Upper lobe of right lung (tissue), 1 donor: ENCODE measurements at places on chromosomes 3 and 15. TPM values are rescaled to one million over a fixed set of nuclear protein-coding genes. Genes with fewer than 3 reads are reported as not detected.

DNA sequence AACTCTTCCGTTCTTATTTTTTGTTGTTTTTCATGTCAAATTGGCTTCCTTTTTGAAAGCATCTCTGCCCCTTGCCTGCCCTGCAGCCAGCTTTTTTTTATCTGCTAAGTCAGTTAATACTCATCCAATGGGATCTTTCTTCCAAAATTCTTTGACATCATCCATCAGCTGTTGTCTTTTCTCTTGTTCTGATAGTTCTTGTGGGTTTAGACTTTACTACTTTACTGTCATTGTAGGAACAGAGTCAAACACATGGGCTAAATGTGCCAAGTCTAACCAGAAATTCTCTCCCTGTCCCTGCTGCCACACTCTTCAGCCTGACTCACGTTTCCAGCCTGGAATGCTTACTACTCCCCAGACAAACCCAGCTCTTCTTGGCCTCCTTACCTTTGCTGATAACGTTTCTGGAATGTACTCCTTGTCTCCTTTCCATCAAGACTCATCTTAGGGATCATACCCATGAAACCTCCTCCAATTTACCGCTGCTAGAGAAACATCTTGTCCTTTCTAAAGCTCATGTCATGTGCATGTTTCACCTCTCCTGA is 10.7 kb upstream of the VPS8 start:
- no peak for DNase-seq

RAB5A gene
- 71.7 TPM for total RNA-seq

LRRK1 gene
- 22.6 TPM for total RNA-seq

- DNase-seq, result no peak
Observed at GRCh38 chr3:130974201-130974600, 52.4 kb downstream of the ASTE1 start.

GRCh38 chr3:107394502-107394901 is 17.3 kb downstream of the CCDC54 start:
- no peak for DNase-seq

- no peak for DNase-seq
Observed at GRCh38 chr3:12659316-12660015, 4.5 kb downstream of the RAF1 start.

DNA sequence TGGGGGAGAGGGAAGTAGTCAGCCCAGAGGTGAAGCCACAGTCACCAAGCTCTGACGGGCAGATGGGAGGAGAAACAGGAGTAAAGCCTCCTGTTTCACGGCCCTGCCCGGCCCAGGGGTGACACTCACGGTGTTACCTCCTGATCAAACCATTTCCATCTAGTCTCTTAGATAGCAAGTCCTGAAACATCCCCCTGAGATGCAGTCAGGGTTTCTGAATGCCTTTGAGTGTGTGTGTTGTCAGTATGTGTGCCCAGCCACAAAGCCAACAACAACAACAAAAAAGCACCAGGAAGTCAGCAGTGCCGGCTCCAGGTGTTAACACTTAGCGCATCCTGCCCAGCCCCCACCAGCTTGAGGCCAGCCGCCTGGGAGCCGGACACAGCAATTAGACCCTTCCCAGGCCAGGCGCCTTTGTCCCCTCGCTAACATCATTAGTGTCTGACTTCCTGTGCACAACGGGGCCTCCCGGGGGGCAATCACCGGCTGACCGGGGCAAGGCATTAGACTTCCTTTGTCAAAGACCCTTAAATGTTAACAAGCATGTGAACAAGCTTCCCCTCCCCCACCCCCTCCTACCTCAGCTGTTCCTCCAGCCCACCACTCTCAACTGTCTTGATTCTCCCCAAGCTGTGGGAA is 34.5 kb downstream of the IL17RD start:
- no peak for DNase-seq

DNA sequence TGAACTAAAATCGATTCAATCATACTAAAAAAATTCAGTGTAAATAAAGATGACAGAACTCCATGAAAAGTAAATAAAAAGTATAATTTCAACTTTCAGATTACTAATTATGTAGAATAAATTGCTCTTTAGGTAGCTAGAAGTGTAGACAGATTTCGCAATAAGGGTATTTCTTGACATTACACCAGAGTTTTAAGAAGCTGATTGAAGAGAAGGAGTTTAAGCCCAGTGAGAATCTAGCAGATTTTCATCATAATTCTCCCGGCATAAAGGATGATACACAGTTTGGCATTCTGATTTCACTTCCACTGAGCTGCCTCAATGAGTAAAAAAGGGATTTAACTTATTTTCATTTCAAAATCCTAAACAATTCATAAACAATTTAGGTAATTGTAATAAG is 259.2 kb downstream of the NEK10 start:
- DNase-seq, result no peak

DNA sequence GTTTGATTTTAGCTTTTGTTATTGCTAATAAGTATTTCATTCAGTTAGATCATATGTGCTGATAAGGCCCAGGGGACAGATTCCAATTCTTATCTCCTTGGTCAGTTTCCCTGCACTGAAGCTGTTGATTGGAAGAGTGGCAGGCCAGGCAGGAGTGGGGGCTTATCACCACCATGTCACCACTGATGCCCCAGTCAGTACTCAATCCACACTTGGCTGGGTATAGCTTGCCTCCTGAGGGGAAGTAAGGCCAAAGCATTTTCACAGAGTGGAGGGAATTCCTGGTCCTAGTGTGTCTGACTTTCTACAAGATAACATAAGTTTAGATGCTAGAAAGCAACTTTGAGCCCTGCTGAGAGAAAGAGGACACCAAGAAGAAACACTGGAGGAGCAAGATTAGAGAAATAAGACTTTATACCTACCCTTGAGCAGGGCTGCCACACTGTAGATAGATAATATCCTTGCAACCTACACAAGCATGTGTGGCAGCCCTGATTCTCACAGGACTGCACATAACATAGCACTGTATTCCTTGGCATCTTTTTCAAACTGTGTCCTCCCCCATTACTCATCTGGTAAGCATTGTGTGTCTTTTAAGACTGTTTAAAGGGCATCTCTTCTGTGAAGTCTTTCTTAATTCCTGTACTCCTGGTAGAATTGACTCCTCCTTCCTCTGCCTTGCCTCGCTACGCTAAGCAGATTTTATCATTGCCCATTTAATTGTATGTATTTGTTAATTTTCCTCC is 24.3 kb downstream of the OXNAD1 start:
- no peak for DNase-seq

DNA sequence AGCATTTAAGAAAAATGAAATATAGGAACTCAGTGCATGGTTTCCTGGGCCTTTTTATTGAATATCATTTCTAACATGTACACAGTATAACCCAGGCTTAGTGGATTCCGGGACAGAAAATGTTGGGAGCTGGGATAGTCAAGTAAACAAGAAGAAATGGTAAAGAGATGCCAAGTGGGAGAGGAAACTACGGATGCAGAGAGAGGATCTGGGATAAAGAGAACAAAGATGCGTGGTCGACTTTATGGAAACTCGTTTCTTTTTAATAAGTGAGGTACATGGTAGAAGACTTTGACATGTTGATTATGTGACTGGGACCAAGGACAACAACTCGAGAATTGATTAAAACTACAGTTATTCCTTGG is 1.2 kb upstream of the GPR176 start:
- no peak for DNase-seq

DNA sequence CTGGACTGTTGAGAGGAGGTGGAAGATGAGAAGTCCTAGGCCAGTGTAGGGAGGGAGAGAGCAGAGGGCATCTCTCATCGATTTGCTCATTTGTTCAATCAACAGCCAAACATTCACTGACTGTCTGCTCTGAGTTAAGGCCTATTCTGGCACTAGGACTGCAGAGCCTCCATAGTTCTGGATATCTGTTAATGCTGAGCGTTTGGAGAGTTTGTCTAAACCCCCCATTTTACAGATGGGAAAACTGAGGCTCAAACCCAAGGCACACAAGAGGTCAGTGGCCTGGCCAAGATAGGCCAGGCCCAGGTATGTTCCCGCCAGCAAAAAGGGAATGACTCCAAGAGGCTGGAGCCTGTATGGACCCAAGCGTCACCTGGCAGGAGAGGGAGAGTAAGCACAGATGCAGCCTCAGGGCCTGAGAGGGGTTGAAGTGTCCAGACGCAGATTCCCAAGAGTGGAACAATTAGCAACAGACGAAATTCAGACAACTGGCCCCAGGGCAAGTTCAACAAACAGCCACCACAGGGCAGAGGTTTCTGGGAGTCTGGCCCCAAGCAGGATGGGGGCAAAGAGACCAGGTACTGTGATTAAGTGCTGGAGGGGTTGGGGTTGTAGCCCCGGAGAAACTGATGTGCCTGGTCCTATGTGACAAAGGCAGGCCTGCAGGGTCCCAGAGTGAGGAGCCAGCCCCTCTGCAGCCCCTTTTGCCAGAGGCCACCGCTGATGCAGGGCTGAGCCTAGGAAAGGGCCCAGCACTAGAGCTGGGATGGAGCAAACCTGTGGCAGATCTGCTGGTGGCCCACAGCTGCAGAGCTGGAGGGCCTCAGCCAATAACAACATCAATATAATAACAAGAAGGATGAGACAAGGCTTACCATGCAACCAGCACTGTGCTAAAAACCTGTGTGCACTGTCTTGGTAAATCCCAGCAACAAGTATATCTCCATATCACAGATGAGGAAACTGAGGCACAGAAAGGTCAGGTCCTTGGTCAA is 245.1 kb upstream of the TLE3 start:
- DNase-seq, result peak; percentile 40

DNA sequence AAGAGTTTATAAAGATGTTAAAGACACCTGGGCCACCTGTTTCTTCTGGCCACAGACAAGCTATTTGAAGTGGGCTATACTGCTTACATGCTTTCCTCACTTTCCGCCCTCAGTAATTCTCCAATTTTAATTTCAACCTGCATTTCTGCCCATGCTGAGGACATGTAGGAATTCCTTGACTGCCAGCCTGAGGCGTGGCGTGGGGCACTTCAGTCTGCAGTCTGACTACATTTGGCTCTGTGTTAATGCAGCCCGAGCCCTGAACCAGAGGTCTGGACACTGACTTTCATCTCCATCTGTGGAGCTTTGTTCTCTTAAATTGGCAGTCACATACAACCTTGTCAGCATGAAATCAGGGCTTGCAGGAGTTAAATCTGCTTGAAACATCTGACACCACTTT is 8.5 kb downstream of the UQCC5 start:
- peak; percentile 69 for DNase-seq

DNA sequence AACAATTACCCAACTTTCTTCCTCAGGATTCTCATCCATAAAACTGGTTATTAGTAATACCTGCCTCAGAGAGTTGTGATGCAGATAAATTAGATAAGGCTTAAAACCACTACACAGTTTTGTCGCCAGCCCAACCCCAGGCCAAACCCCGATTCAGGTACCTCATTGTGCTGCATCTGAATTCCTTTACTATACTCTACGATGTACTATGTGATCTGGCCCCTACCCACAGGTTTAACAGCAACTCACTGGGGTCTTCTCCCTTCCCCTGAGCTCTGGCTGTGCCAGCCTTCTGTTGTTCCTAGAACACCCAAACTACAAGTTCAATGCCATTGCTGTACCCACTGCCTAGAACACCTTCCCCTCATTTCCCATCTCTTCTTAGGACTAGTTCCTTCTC is 64.6 kb downstream of the MYO5A start:
- DNase-seq, result no peak

ISLR2 gene
- total RNA-seq, result 4.0 TPM

NRG4 gene
- 1.2 TPM for total RNA-seq

GRCh38 chr3:55647063-55647462 is 160.0 kb upstream of the WNT5A start:
- no peak for DNase-seq

DNA sequence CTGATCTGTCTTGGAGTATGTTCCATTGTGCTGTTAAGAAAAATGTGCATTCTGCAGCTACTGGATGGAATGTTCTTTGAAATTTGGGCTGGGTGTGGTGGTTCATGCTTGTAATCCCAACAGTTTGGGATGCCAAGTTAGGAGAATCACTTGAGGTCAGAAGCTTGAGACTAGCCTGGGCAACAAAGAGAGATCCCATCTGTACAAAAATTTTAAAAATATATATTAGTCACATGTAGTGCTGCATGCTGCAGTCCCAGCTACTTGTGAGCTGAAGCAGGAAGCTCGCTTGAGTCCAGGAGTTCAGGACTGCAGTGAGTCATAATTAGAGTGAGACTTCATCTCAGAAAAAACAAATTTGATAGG is 62.8 kb upstream of the PLSCR4 start:
- DNase-seq, result no peak

- DNase-seq, result no peak
Observed at GRCh38 chr15:31372635-31373091, 46.0 kb downstream of the KLF13 start.

- DNase-seq, result no peak
Observed at GRCh38 chr3:132788301-132788671, 66.1 kb upstream of the NPHP3 start.

GRCh38 chr3:105950881-105951600 is 82.2 kb upstream of the CBLB start:
- no peak for DNase-seq
